ENCODE measurements at places on chromosomes 6 and 20. TPM values are rescaled to one million over a fixed set of nuclear protein-coding genes. Genes with fewer than 3 reads are reported as not detected.

Gene MOG
- not detected for polyA plus RNA-seq

Gene LST1
- 14.8 TPM for polyA plus RNA-seq

Gene SYNDIG1
- 8.2 TPM for polyA plus RNA-seq

Gene BPIFB4
- polyA plus RNA-seq, result not detected

Gene POLR3F
- polyA plus RNA-seq, result 10.6 TPM

Gene ARMH2
- not detected for polyA plus RNA-seq

Gene GCNT2
- polyA plus RNA-seq, result 10.5 TPM

Gene ESF1
- 4.9 TPM for polyA plus RNA-seq

Gene SIM1
- 4.4 TPM for polyA plus RNA-seq

Gene FAM83C
- not detected for polyA plus RNA-seq

Gene RHAG
- not detected for polyA plus RNA-seq

Gene HLA-DRB1
- 280 TPM for polyA plus RNA-seq
